ENCODE measurements at places on chromosomes 12 and 14.
A peak's percentile ranks its signal among the peaks of the same experiment; 100 is the strongest.

- DNase-seq, result no peak
These were observed 98.8 kb downstream of the DACT1 start for GRCh38 chr14:58736606-58737005.

DNA sequence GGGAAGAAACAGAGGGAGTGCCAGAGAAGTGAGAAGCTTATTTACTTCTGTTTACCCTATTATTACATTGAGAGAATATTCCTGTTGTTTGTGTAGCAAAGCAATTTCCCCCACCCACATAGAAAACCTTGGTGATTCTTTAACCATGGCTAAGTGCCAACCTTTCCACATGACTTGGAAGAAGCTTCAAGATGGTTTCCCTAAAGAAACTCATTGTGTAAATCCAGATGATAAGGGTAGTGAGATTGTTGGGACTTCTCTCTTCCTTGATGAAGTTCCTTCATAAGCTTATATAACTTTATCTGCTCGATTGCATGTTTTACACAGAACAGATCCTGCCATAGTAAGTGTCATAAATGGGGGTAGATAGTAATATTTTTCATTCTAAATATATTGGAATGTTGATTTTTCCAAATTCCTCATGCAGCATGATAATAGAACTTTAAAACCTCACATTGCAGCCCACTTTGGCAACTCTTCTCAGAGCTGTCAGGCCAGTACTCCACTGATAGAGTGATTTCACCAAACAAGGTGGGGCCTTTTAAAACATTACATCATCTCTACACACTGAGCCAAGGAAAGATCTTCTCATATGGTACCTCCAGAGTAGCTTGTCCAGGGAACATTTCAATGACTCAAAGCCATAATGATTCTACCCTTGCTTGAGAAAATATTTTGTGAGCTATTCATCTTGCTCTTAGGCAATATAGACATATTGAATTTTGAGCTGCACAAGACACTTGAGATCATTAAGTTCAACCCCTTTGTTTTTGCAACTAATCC, 47.8 kb upstream of the KIF21A start:
- no peak for DNase-seq

GRCh38 chr14:61698206-61698980, 3.1 kb downstream of the HIF1A start:
- peak; percentile 19 for DNase-seq

DNA sequence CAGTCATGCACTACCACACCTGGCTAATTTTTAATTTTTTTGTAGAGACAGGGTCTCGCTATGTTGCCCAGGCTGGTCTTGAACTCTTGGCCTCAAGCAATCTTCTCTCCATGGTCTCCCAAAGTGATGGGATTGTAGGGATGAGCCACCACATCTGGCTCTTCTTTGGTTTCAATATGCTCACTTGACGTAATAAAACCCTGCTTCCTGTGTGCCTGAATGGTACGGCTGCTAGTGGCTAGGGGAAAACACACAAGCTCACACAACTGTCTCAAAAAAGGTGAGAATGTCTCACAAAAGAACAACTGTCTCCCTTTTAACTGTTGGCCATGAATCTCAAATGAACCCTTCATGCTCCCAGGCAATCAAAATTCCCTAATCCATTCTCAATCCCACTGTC, 15.0 kb downstream of the C1S start:
- DNase-seq, result no peak

DNA sequence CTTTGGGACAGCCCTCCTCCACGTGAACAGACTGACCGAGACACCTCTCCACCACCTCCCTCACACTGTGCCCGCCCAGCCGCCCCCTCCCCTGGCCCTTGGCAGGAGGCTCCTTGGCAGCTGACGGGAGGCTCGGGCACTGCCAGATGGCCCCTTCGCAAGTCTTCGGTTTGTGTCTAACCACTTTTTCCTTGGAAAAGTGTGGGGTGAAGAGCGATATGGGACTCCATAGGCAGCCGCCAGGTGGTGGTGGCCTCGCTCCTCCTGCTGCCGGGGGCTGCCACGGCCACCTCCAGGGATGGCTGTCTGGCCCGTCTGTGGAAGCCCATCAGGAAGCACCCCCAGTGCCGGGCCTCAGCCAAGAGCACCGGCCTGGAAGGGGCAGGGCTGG, 58.7 kb downstream of the LRCOL1 start:
- no peak for DNase-seq

DNA sequence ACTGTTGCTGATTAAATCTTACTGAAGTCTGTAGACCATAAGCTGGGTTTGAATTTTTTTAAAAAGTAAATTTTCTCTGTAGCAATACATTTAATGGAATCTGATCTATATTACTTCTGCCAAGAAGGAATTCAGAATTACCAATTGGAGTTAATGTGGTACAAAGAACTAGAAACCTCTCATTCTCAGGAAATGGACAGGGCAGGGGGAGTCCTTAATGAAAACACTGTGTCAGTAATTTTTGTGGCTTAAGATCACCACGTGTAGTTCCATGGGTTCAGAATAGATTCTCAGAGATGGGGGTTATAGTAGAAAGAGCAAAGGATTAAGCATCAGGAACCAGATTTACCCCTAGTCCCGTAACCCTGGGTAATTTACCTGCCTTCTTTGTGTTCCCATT, 30.3 kb downstream of the FBXL14 start:
- no peak for DNase-seq

GRCh38 chr14:31877255-31877798, 199.8 kb upstream of the ARHGAP5 start:
- DNase-seq, result no peak

DNA sequence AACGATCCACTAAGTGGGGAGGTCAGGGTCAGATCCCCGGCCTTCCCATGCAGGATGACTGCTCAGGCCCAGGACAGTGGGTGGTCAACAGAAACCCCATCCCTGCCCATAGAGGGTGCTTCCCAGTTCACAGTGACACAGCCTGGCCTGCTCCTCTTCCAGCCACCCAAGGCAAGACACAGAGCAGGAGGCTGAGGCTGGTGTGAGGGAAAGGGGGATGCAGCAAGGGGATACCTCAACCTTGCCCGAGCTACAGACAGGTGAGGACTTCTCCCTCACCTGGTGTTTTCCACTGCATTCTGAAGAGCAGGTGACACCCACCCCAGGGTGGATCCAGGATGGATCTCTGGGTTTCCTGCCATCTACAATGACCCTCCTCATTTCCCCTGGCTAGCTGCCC, 106.7 kb downstream of the KIF26A start:
- DNase-seq, result no peak

- no peak for DNase-seq
These were observed 47.9 kb upstream of the CERS5 start for GRCh38 chr12:50215033-50215432.

- no peak for DNase-seq
These were observed 72.2 kb downstream of the BRMS1L start for GRCh38 chr14:35898217-35898775.

DNA sequence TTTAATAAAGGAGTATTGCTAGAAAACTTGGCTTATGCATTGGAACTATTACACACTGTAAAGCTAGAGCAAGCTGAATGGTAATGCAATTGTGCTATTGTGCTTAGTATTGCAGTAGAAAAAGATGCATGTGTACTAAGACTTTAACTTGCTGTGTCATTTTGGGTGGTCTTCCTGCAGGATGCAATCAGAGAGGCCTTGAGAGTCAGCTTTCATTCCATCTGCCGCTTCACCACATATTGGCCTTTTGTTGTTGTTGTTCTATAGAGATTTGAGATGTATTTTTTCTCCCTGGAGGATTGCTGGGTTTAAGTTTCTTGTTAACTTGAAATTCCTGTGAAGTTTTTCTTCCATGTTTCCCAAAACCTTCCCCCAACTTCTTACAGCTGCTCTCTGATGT, 449.7 kb downstream of the TMTC2 start:
- no peak for DNase-seq

- no peak for DNase-seq
These were observed 327.0 kb downstream of the SEC23A start for GRCh38 chr14:38775986-38776385.

- DNase-seq, result no peak
These were observed 41.7 kb downstream of the WDHD1 start for GRCh38 chr14:54985156-54985555.

- DNase-seq, result no peak
These were observed 379.0 kb downstream of the LRIG3 start for GRCh38 chr12:58541300-58541690.

DNA sequence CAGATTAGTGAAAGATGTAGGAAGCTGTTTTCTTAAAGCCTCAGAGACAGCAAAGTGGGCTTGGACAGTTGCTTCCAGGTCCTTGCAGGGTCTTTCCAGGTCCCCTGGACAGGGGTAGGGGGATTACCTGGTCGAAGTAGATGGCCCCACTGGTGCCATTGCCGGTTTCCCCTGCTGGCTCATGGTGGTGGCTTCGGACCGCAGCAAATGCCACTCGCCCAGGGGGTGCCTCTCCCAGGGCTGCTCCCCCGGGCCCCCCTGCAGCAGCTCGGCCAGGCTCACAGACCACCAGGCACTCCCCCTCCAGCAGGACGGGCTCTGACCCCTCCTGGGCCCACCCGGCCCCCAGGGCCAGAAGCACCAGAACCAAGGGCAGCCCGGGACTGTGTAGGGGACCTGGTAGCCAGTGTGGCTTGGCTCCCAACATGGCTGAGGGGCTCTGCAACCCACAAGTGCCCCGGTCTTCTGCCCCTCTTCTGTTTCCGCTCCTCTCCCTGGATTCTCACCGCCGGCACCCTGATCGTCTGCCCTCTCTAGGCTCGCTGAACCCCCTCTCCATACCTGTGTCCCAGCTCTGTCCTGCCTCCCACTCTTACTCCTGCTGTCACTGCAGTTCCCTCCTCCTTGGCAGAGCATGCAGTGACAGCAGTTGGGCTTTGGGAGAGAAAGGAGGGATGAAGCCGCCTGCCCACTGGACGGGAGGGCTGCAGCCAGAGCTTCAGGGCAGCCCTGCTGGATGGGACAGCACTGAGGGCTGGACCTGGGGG, 657 bp downstream of the CBLN3 start:
- DNase-seq, result no peak

GRCh38 chr12:105226219-105226618, 9.8 kb downstream of the APPL2 start:
- DNase-seq, result peak; percentile 13

DNA sequence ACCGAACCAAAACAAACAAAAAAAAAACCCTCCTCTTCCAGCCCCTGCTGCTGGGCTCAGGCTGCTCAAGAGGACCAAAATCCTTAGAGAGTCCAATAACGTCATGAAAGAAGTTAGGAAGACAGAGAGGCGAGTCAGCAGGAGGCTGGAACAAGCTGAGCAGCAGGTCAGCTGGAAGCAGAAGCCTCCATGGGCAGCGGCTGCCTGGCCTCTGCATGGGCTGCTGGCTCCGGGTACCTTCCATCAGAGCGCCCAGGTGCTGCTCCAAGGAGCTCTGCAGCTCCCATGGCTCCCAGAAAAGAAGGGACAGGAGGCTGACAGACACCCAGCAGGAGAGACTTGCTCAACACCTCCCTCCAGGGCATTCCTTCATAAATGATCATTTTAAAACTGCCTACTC, 3.2 kb upstream of the KRT2 start:
- DNase-seq, result no peak

DNA sequence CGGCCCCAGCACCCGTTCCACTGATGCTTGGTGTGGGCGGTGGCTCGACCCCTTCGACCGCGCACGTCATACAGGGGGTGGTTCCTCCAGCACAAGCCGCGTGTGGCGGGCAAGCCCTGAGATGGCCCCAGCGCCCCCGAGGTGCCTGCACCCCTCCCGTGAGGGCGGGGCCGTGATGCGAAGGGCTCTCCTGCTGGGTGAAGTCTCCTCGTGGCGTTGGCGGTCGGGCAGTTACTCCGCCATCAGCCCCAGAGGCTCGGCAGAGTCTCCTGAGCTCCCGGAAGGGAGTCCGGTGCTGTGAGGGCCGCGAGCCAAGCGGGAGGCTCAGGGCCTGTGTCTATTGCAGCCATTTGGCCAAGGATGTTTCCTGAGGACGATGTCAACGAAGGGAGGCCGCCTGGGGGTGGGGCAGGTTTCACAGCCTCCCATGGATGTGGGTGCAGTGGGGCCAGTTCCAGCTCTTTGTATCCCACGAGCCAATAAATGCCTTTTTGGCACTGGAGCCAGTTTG, 78.1 kb upstream of the GALNT9 start:
- no peak for DNase-seq

DNA sequence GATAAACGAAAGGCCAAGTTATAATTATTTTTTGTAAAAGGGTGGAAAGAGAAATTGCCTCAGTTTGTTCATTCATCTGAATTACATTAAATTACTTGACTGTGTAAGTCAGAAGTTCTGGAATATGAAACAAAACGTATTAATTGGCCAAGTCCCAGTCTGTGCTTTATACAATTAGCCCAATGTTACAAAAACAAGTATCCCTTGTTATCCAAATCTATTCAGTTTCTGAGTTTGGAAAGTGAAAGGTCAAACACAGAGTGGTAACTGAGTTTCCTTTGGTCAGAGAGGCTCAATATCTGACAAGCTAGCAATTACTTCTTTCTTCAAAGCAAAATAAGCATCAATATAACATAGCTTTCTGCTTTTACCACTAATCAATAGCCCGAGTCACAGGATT, 62.6 kb downstream of the SPPL3 start:
- DNase-seq, result no peak

DNA sequence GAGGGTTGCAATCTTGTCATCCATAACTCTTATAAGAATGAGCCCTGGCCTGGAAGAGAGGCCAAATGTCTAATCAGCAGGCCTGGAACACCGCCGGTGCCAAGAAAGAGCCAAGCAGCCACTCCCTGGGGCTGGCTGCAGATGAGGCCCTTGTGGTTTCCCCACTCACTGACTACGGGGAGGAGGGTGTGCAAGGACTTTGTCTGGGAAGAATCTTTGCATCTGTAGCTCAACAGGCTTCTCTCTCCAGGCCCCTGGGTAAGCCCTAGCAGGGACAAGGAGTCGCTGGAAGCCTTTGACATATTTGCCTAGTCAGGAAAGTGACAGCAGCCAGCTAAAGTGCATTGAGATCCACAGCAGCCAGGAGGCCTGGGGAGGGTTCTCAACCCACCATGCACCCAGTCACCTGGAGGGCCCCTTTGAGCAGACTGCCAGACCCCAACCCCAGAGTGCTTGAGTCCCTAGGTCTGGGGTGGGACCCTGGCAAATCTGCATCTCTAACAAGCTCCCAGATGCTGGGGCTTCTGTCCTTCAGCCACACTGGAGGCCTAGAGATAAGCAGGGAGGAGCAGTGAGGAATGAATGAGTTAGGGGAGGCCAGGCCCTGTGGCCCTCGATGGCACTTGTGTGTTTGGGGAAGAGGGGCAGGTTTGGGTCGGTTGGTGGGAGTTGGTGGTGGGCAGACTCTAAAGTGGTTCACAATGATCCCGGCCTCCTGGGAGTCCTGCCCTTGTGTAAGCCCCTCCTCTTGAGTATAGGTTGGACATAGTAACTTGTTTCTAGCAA, 13.9 kb upstream of the LRTM2 start:
- DNase-seq, result no peak

DNA sequence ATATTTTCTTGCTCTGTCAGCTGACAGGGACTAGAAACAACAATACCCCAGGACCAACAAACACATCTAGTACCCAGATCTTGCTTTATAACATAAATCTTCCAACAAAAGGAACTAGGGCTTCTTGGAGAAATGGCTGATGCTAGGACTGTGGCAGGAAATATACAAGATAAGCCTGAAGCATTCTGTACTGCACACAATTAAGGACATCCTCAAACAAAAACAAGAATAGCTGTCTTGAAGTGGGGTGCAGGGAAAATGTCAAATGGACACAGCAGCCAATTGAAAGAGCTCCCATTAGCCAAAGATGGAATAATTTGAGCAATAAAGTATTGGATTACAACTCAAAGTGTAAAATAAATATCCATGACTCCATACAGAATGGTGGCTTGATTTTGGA, 50.0 kb downstream of the LGMN start:
- no peak for DNase-seq

GRCh38 chr12:19849208-19849607, 409.9 kb downstream of the AEBP2 start:
- no peak for DNase-seq

- DNase-seq, result no peak
These were observed 57.1 kb downstream of the VWF start for GRCh38 chr12:6067152-6067916.
